ENCODE measurements at places on chromosomes 7 and 10.

- DNase-seq, result no peak
Measured at GRCh38 chr10:62008946-62009345, 107.4 kb downstream of the ARID5B start.

DNA sequence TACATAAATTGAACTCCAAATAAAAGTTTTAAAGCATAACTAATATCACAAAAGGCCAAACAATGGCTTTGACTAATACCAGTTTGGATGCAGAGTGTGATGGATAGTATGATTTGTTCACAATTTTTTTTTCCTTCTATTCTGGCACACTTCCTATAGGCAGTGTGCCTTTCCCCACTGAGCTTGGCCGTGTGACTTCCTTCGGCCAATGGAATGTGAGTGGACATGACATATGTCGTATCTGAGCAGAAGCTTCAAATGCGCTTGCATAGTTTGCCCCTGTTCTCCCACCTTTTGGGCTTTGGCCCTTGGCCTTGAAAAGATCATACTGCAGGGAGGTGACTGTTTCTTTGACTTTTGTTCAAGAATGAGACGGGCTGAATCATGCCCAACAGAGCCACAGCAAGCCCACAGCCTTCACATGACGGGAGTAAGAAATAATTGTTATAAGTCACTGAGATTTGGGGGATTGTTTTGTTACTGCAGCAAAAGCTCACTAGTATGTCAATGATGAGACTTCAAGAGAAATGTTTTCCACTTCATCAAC is 279.9 kb upstream of the NEBL start:
- no peak for DNase-seq

- DNase-seq, result no peak
Measured at GRCh38 chr10:90407131-90407530, 450.7 kb downstream of the HTR7 start.

- no peak for DNase-seq
Measured at GRCh38 chr10:456486-456885, 233.0 kb downstream of the DIP2C start.

- DNase-seq, result no peak
Measured at GRCh38 chr10:93535293-93535692, 31.2 kb upstream of the FFAR4 start.

- DNase-seq, result no peak
Measured at GRCh38 chr10:77552252-77552651, 85.4 kb downstream of the KCNMA1 start.

- no peak for DNase-seq
Measured at GRCh38 chr7:94160719-94161435, 156.7 kb upstream of the BET1 start.

DNA sequence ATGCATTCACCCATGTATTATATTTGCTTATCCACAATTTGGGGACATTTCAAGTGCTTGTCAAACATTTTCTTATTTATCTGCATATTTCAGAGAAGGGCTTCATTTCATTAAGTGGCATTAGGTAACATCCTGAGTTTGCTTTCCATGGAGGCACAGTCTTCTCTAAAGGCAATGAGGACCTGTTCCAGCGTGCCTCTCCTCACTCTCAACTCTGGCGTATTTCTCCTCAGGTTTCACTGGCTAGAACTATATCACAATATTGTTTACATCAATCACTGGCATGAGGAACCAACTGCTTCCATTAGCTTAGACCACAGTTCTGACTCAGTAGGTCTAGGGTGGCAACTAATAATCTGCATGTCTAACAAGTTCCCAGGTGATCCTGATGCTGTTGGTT is 177.2 kb downstream of the TAX1BP1 start:
- DNase-seq, result no peak

GRCh38 chr7:17319164-17320101 is 21.0 kb downstream of the AHR start:
- no peak for DNase-seq

DNA sequence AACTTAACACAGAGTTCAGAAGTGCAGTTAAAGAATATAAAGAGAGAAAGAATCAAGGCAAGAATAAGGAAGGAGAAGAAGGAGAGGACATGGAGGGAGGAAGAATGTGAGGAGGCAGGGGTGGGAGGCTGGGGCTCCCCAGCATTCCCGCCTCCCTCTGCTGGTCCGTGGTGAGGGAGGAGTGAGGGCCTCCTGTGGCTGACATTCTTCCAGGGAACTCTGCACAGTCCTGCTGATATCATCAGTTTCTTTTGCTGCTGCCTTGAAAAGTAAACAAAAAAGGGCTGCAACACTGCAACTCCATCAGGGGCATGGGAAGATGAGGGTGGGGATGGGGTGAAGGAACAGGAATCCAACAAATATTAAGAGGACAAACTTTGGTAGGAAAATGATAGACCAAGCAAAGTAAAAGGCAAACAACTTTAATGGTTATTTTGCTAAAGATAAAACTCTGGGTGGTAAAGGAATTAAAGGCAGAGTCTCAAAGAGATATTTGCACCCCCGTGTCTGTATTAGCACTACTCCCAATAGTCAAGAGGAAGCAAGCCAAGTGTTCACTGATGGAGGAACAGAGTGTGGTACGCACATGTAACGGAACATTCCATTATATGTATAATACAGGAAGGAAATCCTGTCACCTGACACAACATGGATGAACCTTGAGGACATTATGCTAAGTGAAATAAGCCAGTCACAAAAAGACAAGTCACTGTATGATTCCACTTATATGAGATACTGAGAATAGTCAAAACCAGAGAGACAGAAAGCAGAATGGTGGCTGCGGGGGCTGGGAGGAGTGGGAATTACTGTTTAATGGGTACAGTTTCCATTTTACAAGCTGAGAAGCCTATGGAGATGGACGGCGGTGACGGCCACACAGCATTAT is 8.0 kb upstream of the SPOCK2 start:
- DNase-seq, result peak; percentile 15

DNA sequence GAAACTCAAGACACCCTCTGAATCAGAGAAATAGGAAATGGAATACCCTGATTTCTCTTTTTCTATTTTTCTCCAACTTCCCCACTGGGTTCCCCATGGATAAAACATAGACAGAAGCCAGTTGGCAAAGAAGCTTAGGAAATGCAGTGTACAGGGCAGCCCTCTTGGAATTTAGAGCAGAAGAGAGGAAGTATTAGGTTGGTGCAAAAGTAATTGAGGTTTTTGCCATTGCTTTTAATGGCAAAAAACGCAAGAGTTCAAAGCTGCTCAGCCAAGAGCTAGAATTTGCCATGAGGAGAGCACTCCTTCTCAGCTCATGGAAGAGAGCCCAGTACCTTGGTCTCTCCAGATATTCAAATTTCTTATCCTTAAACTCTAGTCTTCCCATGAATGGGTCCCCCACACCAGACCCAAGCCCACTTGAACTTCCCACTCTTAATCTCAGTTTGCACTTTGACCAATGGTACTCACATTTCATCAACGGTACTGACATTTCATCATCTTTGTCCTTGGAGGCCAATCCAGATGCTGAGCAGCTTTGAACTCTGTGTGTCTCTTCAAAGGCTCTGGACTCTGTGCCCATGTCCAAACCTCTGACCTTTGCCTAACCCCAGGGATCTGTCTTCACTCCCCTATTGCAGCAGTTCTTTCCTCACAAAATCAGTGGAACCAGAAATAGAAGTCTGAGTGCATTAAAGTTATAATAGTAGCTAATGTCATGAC is 73.2 kb upstream of the PPP1R3C start:
- no peak for DNase-seq

GRCh38 chr7:1534330-1535099 is 4.0 kb downstream of the MAFK start:
- no peak for DNase-seq

- no peak for DNase-seq
Measured at GRCh38 chr10:124552691-124553276, 91.2 kb downstream of the LHPP start.

GRCh38 chr10:123143162-123143824 is 4.6 kb upstream of the HMX2 start:
- DNase-seq, result no peak

DNA sequence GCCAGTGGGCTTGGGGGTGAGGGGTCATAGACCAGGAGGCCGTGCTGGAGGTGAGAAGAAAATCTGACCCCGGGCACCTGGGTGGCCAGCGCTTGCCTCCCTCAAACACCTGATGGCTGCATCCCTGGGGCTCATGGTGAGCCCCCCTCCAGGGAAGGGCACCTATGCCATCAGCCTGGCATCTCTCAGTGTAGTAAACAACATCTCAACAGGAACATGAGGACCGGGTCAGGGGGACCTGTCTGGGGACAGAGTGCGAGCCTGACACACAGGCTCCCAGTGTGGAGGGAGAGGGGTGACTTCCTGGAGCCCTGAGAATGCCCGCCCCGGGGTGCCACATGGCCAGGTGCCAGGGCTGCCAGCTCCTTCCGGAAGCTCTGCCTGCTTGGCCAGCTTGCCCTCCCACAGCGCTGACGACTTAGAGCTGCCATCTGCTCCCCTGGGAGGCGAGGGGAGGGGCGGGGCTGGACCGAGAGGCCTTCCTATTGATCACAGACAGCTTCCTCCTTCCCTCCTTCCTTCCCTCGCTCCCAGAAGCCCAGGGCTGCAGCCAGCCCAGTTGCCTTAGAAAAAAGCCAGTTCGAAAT is 12.3 kb downstream of the STX1A start:
- DNase-seq, result no peak

DNA sequence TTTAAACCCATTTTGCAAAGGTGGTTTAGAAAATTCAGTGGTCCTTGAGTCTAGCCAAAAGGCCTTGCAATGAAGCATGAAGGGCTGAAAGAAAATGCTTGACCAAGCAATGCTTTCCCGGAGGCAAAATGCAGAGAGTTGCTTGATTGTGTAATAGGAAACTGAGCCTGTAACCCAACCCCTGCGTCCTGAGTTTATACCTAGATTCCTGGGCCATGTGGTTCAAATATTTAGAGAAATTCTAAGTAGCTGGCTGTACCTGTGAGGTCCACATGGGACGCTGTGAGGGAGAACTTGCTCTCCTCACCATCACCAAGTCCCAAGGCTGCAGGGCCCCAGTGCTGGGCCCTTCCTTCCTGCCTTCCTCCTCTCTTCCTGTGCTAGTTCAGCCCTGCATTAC is 45.7 kb downstream of the CXCL12 start:
- DNase-seq, result no peak

- no peak for DNase-seq
Measured at GRCh38 chr7:45033931-45034290, 33.9 kb downstream of the CCM2 start.

GRCh38 chr10:103823706-103824272 is 31.6 kb downstream of the SH3PXD2A start:
- no peak for DNase-seq

DNA sequence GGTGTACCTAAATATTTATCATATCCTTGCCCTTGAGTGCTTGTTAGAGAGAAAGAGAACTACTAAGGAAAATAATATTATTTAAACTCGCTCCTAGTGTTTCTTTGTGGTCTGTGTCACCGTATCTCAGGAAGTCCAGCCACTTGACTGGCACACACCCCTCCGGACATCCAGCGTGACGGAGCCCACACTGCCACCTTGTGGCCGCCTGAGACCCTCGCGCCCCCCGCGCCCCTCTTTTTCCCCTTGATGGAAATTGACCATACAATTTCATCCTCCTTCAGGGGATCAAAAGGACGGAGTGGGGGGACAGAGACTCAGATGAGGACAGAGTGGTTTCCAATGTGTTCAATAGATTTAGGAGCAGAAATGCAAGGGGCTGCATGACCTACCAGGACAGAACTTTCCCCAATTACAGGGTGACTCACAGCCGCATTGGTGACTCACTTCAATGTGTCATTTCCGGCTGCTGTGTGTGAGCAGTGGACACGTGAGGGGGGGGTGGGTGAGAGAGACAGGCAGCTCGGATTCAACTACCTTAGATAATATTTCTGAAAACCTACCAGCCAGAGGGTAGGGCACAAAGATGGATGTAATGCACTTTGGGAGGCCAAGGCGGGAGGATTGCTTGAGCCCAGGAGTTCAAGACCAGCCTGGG is 11.4 kb downstream of the SERPINE1 start:
- peak; percentile 92 for DNase-seq

DNA sequence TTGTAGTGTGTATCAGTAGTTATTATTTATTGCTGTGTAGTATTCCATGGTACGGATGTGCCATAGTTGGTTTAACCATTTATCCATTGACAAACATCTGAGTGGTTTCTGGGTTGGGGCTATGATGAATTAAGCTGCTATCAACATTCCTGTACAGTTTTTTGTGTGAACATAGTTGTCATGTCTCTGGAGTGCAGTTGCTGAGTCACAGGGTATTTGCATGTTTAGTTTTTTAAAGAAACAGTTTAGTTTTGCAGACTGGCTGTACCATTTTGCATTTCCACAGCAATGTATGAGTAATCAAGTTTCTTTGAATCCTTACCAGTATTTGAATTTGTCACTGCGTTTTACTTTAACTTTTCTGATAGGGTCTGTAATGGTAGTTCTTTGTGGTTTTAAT is 516.7 kb upstream of the CELF2 start:
- no peak for DNase-seq

DNA sequence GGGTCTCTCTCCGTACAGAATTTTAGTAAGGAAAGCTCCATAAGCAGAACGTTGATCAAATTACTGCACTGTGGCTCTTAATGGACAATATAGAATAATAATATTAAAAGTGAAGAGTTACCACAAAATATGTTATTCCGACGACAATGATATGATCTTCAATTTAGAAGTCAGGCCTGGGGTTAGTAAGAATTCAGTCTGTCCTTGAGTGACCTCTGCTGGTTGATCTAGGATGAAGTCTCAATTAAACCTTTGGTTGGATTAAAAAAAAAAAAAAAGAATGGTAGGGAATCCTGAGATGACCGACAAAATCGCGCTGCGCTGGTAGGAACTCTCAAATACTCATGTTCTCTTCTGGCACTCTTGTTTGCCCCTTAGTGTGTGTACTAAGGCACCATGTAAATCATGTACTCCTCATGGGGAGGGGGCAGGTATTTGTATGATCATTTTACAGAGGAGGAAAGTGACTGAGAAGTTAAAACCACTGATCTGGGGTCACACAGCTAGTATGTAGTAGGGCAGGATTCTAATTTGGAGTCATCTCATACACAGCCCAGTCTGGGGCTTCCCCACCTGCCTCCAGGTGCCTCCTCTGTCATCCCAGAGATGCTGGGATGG is 161.3 kb upstream of the NPVF start:
- DNase-seq, result peak; percentile 51

DNA sequence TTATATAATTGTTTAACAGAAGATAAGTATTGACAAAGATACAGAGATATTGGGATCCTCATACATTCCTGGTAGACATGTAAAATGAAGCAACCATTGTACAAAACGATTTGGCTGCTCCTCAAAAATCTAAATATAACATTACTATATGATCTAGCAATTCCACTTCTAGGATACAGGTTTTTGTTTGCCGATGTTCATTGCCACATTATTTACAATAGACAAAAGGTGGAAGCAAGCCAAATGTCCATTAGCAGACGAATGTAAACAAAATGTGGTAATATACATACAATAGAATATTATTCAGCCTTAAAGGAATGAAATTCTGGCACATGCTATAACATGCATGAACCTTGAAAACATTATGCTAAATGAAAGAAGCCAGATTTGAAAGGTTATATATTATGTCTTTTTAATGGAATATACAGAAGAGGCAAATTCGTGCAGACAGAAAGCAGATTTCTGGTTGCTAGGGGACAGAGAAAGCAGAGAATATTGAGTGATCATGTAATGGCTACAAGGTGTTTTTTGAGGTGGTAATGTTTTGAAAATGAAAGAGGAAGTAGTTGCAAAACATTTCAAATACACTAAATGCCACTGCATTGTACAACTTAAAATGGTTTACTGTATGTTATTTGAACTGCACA is 44.9 kb downstream of the POLR1F start:
- no peak for DNase-seq

GRCh38 chr7:151717918-151718317 is 159.0 kb downstream of the PRKAG2 start:
- DNase-seq, result no peak

GRCh38 chr10:12186323-12186722 is 9.4 kb downstream of the NUDT5 start:
- DNase-seq, result peak; percentile 81

GRCh38 chr10:34637418-34637911 is 177.6 kb downstream of the PARD3 start:
- DNase-seq, result peak; percentile 27

Measured in kidney capillary endothelial cell (primary cell).